RCC 7860 (cell line): ENCODE measurements at places on chromosomes 2 and 18.

GRCh38 chr2:97670471-97670870 is 958 bp downstream of the C2orf92 start:
- DNase-seq: no peak

- DNase-seq: no peak
These were observed 41.4 kb upstream of the EML4 start for GRCh38 chr2:42127425-42128424.

- DNase-seq: no peak
These were observed 67.4 kb downstream of the KCTD18 start for GRCh38 chr2:200442471-200442870.

DNA sequence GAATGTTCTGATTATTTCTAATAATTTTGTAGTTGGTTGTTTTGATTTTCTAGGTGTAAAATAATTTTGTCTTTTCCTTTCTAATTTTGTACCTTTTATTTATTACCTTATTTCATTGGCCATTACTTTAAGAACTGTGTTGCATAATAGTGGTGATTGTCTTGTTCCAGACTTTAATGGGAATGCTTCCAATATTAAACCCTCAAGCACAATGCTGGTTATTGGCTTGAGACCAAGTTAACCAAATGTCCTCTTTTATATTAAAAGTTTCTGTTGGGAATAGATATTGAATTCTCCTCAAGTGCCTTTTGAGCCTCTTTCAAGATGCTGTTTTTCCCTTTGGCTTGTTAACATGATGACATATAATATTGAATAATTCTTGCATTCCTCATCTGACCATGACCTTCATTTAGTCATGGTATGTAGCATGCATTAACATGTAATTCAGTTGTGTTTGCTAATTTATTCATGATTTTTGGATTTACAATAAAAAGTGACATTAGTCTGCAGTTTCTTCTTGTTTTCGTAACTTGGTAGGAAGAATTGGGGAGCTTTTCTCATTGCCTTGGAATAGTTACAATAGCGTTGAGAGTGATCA is 141.7 kb downstream of the DIS3L2 start:
- DNase-seq: no peak

- no peak for DNase-seq
These were observed 160.0 kb downstream of the PTGR3 start for GRCh38 chr18:75048776-75049454.

DNA sequence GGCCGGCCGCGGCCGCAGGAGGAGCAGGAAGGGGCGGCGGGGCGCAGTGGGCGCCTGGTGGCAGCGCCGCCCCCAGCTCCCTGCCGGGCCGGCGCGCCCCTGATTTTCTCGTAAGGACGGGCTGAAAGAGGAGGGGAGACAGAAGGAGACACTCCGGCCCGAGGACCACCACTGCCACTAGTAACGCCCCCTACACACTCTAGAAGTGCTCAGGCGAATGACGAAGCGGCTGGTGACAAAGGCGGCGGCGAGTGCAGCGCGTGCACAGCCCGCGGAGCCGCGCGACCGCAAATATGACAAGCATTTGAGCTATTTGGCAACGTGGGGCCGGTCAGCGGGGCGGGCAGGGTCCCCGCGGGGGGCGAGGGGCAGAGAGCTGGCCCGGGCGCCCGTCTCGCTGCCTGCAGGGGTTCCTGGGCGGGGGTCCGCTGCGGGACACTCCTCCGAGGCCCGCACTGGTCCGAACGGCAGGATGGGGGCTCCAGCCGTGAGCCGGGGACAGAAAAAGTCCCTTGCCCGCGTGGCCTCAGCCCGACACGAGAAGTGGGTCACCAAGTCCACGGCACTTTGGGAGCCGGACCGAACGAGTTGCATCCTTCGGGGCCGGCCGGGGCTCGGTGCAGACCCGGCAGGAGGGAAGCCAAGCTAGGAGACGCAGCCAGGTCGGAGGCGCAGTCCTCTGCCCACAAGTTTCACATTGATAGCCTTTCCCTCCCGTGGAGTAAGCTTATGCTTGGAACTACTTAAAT is 524 bp upstream of the SERTAD2 start:
- peak; percentile 94 for DNase-seq

DNA sequence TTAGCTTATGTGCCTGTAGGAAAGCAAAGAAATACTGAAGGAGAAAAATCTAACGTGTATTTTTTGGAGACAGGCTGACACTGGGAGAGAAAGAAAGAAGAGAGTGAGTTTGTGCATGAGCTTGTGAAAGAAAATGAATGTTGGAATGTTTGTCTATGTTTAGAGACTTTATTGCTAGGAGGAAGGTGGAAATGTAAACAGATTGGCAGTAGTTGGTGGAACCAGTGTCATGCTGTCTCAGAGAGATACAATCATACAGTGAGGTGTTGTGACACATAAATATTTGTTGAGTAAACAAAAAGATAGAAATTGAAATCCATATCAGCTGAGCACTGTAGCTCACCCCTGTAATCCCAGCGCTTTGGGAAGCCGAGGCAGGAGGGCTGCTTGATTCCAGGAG is 222.2 kb upstream of the MEIS1 start:
- no peak for DNase-seq

DNA sequence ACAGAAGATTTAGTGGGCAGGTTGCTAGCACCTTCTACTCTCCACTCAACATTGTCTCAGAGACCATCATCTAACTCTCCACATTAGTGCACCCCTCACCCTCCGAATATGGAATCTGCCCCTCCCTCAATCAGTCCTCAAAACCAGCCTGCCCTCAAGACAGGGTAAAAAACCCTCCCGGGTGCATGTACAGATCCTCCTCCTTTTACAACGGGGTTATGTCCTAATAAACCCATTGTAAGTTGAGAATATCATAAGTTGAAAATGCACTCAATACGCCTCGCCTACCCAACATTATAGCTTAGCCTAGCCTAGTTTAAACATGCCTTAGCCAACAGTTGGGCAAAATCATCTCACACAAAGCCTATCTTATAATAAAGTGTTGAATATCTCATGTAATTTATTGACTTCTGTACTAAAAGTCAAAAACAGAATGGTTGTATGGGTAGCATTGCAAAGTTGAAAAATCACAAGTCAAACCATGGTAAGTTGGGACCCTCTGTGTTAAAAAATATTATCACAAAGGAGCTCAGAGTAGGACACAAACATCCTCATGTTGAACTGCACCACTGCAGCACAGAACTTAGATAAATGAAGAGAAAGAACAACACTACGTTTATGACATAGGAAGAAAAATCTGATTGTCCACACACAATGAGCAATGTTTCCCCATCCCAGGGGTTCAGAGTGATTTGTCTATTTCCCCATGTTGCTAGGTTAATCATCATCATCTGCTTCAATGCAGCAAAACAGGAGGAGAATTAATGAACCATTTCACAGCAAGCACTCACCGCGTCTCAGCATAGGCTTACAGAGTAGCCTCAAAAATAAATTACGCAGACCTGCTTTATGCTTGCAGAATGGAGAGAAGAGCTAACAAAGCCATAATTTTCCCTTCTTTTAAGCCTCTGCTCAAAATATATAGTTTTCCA is 184.1 kb upstream of the ARL4C start:
- DNase-seq: peak; percentile 62

- no peak for DNase-seq
These were observed 651.1 kb downstream of the TDRD15 start for GRCh38 chr2:21774691-21775368.

DNA sequence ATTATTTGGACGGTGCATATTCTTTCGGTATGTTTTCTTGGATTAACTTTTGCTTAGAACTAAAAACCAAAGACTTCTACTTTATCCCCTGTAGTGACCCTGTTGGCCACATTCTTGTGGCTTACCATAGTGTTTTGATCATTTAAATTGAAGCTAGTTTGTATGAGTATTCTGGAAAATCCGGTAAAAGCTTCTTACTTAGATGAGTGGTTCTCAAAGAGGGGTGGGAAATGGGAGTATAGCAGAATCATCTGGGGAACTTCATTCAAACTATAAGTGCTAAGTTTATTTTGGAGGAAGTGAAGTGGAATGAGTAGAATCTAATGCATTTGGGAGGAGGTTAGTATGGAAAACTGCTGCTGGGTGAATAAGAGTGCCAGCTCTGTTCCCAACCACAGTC is 3.8 kb downstream of the PPP1CB start:
- DNase-seq: peak; percentile 26

GRCh38 chr2:45713591-45713990 is 62.1 kb downstream of the PRKCE start:
- no peak for DNase-seq

DNA sequence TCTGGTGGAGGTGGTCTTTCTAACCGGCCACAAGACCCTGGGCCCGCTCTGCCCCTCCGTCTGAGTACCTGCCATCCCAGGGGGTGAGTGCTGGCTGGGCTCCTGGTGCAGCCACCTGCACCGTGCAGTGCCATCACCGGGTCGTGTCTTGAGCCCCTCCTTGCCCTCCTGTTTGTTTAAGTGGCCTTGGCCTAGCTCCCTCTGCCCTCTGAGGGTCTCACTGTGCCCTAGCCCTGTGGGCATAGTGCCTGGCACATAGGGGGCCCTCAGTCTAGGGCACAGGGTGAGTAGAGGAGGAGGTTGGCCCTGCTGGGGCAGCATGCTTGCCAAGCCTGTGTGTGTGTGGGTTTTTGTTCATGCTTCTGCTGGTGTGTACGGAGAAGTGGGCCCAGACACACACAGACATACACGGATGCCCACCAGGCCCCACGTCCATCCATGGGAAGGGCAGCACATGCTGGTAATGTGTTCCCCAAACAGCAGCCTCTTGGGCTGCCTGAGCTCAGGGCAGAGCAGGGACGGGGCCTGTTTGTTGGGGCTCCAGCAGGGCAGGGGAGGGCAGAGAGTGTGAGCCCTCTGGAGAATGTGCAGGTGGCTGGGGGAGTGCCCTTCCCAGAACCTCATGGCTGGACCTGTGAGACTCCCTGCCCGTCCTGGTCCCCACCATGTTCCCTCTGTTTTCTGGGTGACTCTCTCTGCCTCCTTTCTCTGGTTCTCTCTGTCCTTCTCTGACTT is 94.6 kb downstream of the GLI2 start:
- DNase-seq: no peak

DNA sequence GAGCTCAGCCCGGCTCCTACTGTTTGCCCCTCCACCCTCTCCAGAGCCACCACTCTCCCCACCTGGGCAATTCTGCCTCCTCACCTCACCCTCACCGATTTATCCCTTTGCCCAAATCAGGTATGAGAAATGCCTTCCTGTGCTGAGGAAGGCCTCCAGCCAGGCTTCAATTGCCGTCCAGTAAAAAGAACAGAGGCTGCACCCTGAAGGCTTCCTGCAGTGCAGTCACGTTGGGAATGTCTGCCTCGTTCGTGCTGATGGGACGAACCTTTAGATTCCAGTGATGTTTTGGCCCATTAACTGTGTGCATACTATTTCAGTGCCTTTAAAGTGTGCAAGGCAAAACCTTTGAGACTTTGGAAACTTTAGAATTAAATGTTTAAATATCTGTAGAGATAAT is 34.2 kb downstream of the ATP6V1C2 start:
- no peak for DNase-seq

DNA sequence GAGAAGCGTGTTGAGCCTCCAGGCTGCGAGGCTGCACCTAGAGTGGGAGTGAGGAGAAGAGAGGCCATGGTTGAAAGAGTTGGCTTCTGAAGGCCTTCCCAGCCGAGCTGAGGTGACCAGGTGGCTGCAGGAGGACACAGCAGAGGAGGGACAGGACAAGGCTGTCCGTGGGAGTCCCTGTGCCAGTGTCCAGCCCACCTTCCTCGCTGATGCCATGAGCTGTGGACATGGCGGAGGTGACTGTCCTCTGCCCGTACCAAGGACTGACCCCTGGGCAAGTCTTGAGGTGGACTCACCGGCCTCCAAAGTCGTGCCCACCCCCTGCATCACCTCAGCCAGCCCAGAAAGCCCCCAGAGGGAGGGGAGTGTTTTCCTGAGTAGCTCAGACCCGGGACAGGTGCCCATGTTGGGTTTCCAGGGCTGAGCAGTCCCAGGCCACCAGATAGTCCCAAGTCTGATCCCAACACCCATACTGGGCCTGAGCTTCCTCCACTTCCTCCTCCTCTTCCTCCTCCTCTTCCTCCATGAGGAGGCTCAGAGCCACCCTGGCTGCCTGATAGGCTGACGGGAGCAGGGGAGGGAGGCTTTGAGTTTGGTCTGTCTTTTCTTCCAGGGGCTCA is 43.0 kb upstream of the FOSL2 start:
- DNase-seq: no peak

DNA sequence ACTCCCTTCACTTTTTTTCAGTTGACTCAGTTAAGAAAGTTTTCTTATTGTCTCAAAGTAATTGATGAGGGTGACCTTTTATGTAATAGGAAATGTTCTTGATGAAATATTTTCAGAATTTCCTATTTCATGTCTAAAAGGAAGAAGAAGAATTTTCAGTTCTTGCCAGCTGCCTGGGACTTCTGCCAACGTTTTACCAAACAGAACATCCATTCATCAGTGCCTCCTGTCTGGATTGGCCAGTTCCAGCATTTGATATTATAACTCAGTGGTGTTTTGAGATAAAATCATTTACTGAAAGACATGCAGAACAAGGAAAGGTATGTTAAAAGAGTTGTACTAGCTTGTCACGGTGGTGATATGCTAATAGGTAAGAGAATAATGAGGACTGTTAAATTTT is 104.7 kb upstream of the MYO3B start:
- no peak for DNase-seq

- DNase-seq: no peak
These were observed 211.5 kb downstream of the SUCLG1 start for GRCh38 chr2:84247532-84247931.

DNA sequence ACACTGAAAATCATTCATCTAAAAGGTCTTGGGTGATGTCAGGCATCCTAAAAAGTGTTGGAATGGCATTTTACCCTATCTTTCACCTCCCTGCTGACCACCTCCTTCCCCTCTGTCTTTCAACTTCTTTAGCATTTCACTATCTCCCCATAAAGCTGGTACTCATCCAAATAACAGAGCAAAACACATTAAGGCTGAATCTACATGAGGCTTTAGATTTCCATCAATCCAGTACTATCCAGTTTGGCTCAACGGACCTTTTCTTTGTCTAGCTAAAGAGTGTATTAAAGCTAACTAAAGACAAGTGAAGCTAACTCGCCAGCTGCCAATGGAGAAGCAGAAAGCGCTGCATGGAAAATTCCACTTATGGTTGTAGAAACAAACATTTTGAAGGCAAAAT is 122.5 kb upstream of the NCKAP5 start:
- DNase-seq: no peak

- no peak for DNase-seq
These were observed 71.1 kb downstream of the OSR1 start for GRCh38 chr2:19287324-19287723.
